ENCODE measurements at places on chromosomes 2 and 18.

- DNase-seq = no peak
Observed at GRCh38 chr2:195094330-195094729, 562.7 kb upstream of the SLC39A10 start.

DNA sequence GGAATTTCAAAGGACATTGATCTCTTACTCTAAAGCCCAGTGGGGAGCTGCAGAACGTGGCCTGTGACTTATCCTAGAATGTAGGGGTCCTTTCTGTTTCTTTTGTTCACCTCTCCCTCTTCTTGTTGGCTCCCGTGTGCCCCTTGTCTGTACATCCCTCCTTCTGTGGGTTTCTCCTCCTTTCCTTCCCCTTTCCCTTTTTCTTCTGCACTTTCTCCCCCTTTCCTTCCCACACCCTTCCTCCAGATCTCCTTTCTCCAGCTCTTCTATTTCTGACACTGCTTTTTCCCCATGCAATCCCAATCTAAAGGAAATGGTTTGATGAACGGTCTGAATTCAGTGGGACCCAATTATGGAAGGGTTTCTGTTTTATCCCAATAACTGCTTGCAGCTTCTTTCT is 35.5 kb upstream of the MAPRE3 start:
- no peak for DNase-seq

GRCh38 chr18:21057112-21057511 is 54.5 kb downstream of the ROCK1 start:
- DNase-seq = no peak

- DNase-seq = no peak
Observed at GRCh38 chr18:76985951-76986236, 146.7 kb downstream of the MBP start.

DNA sequence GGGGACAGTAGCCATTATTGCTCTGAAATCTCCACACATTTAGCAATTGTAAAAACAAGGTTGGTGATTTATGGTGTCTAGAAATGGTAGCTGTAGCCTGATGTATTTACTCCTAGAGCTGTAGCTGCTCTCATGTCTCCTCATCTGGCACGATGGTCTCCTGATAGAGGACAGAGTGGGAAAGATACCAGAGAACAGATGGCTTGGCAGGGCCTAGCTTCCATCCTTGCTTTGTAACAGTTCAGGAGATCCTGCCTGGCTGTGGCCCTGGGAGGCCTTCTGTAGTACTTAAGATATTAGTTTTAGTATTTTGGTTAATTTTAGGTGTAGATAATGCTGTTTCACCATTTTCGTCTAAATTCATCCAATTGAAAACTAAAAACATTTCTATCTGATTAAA is 6.7 kb downstream of the ATG16L1 start:
- DNase-seq = no peak

- no peak for DNase-seq
Observed at GRCh38 chr2:54866868-54867267, 143.4 kb downstream of the EML6 start.

GRCh38 chr2:97751752-97752151 is 38.4 kb downstream of the ZAP70 start:
- DNase-seq = no peak

- no peak for DNase-seq
Observed at GRCh38 chr2:213723707-213724106, 439.4 kb downstream of the SPAG16 start.

GRCh38 chr18:63534615-63535014 is 7.6 kb upstream of the SERPINB12 start:
- no peak for DNase-seq

GRCh38 chr2:61671561-61672315 is 133.6 kb upstream of the XPO1 start:
- no peak for DNase-seq

DNA sequence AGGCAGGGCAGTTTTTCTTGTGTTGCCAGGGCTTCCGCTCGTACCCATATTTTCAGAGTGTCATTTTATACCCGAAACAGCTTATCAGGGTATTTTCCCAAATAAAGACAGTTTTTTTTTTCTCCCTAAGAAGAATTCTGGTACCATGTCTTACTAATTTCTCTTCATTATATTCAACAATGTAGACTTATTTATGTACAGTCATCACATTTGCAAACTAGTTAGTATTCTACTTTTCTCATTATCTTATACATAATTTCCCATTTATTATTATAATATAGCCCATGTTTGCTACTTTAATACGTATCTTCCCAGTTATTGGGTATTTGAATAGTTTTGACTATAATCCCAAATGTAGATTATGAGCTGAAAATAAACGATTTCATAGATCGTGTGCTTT is 36.5 kb upstream of the PAIP2B start:
- DNase-seq = no peak

DNA sequence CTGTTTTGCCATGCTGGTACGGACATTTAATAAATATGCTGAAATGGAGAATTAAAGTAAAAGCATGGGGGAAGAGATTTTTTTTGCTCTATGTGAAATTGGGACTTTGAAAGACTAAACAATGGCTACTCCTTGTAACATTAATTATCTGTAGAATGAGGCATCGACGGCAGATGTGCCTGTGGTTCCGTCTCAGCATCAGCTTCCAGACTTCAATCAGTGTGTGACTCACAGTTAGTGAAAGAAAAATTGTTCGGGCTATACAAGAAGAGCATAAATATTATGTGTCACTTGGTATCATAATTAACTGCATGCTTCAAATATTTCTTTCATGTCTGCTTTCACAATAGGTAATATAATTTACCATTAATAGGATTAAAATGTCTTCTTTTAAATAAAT is 117.0 kb upstream of the SMIM21 start:
- DNase-seq = no peak

DNA sequence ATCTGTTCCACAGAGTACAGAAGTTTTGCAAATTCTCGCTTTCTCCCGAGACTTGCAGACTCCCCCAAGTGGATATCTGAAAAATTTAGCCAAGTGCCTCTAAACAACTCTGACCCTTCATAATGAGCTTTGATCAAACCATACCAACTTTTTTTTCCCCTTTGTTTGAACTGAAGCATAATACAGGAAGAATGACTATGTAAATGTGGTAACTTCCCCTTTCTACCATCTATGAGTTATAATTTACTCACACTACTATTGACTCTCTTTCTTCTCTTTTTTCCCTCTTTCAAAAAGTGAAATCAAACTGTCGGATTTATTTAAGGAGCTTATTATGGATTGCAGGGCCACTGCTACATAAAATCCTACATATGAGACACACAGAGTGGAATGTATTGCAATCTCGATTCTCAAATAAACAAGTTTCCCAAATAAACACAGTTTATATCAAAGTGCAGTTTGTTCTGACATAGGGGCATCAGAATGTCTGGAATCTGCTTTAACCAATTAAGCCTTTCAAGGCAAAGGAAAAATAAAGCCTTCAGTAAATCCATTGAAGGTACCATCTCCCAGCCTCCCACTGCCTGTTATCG is 1.4 kb upstream of the ZNF804A start:
- no peak for DNase-seq

DNA sequence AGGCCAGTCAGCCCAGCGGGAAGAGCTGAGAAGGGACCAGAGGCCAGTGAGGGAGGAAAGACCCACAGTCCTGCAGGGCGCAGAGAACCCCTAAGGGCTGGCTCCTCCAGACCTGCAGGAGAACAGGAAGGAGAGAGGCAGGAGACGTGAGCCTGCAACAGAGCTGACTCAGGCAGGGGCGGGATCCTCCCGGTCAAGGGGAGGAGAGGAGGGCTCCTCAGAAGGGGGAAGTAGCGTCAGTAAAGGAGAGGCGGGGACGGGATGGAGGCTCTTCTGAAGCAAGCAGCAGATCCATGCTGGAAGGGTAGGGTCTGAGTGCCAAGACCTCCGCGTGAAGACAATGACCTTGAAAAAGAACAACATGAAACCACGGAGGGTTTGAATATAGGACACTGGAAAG is 50.8 kb downstream of the TRABD2A start:
- no peak for DNase-seq

GRCh38 chr2:19472391-19472978 is 114.1 kb upstream of the OSR1 start:
- no peak for DNase-seq

GRCh38 chr2:69731147-69731970 is 10.6 kb upstream of the ANXA4 start:
- no peak for DNase-seq

Measured in effector CD4-positive, alpha-beta T cell (primary cell).